CD8-positive, alpha-beta memory T cell (primary cell): ENCODE measurements at places on chromosomes 5 and 9. TPM values are rescaled to one million over a fixed set of nuclear protein-coding genes. Genes with fewer than 3 reads are reported as not detected.

- DNase-seq: no peak
Observed at GRCh38 chr9:32574858-32575257, 1.9 kb upstream of the NDUFB6 start.

GRCh38 chr5:123176224-123176937 is 87.3 kb downstream of the PRDM6 start:
- DNase-seq: no peak

GRCh38 chr9:76444322-76444929 is 14.6 kb upstream of the GCNT1 start:
- no peak for DNase-seq

GRCh38 chr9:30851600-30851999 is 1532.8 kb upstream of the ACO1 start:
- no peak for DNase-seq

- DNase-seq: no peak
Observed at GRCh38 chr5:79686799-79687198, 2.8 kb upstream of the CMYA5 start.

- peak; percentile 51 for DNase-seq
Observed at GRCh38 chr5:61330341-61330844, 1.7 kb upstream of the ZSWIM6 start.

IRX1 gene
- not detected for total RNA-seq

DNA sequence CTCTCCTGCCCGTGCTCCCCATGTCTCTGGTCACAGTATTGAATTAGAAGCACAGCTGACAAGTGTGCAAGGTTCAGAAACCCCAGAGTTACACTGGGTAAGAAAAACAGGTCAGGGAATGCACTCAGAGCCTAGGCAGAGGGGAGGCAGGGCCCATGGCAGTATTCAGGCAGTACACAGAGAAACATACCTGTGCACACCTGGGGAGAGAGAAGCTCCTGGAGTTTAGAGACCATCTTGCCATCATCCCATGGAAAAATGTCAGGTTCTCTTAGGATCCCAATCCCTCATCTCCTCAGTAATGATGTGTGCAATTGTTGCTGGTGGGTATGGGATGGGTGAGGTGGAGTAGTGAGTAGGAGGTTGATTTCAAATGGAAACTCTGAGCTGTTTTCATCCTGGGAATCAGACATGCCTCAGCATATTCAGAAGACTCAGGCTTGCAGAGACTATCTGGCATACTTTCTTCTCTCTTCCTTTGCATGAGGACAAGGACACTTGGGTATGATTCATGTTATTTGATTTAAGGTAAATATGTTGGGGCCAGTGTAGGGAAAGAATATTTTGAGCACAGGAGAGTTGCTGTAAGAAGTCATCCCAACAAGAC is 228.5 kb downstream of the ESM1 start:
- no peak for DNase-seq
